ENCODE measurements at places on chromosomes 12 and 14. TPM values are rescaled to one million over a fixed set of nuclear protein-coding genes. Genes with fewer than 3 reads are reported as not detected.

PRIMA1 gene
- 0.48 TPM for total RNA-seq

EIF2S3B gene
- 1.6 TPM for total RNA-seq

CLEC1B gene
- not detected for total RNA-seq

CNIH1 gene
- 172 TPM for total RNA-seq

ADAM20 gene
- total RNA-seq: 4.5 TPM

DNA sequence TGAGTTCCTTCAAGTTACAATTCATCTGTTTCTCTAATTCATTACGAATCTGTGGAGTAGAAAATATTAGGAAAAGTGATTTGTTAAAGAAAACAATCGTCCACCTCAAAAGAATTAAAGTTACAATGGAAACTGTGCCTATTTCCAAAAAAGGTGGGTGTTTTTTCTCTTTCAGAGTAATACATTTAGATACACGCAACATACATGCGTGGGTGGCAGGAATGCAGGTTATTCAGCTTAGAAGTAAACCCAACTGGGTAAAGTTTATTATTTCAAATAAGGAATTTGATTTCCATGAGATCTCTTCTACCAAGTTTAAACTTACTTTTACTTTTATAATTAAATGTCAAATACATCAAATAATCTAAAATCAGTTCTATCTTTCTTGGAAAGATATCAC lies 52.2 kb downstream of the SSH1 start:
- DNase-seq: no peak

GRCh38 chr12:131355361-131356245 lies 355.3 kb upstream of the SFSWAP start:
- no peak for DNase-seq

DNA sequence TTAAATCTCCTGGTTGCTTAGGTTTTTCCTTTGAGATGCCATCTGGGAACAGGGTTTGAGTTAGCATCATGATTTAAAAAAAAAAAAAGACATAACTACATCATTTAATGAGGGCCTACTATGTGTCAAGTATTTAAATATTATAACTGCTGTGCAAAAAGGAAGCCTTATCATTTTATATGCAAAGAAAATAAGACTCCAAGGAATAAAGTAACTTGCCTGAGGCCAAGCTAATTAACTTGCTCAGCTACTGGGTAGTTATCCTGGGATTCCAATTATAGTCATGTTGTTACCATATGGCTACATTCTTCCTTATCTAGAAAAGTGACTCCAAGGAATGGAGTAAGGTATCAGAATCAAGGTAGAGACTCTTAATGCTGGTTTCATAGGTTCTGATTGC lies 123.5 kb downstream of the SLC41A2 start:
- no peak for DNase-seq

DNA sequence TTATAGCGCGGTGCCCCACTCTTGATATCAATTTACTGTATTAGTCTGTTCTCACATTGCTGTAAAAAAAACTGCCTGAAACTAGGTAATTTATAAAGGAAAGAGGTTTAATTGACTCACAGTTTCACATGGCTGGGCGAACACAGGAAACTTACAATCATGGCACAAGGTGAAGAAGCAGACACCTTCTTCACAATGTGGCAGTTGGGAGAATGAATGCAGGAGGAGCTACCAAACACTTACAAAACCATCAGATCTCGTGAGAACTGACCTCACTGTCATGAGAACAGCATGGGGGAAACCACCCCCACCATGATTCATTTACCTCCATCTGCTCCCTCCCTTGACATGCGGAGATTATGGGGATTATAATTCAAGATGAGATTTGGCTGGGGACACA lies 42.3 kb downstream of the FBXO34 start:
- DNase-seq: no peak

DNA sequence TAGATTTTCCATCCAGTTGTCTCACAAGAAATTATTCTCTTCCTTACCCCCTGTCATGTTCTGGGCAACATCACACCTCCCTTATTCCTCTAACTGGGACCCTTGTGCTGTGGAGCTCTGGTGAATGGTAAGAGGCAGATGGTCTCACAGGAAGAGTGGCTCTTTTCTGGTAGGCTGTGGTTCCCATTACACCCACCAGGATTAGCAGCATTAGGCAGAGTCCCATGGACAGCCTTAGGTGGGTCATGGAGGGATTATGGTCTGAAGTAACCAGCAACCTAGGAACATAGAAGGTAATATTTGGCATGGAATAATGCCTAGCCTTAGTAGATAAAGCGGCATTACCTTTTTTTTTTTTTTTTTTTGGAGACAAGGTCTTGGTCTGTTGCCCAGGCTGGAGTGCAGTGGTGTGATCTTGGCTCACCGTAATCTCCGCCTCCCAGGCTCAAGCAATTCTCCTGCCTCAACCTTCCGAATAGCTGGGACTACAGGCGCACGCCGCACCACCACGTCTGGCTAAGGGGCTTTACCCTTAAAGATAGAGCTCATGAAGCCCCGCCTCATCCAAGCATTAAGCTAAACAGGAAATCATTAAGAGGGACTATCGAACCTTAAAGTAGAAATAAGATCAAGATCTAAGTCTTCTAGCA lies 4.0 kb downstream of the C14orf119 start:
- DNase-seq: no peak

All from uterus (tissue), 4 donors.